ENCODE measurements at places on chromosomes 1 and 21. TPM values are rescaled to one million over a fixed set of nuclear protein-coding genes. Genes with fewer than 3 reads are reported as not detected.

Gene ADORA1
- 4.3 TPM for total RNA-seq

Gene TEX38
- not detected for total RNA-seq

Gene KRTAP13-4
- total RNA-seq = not detected

Gene ADAM30
- not detected for total RNA-seq

Gene COL9A2
- 0.13 TPM for total RNA-seq

Gene FASLG
- not detected for total RNA-seq

Gene CHML
- 15.5 TPM for total RNA-seq

Gene LORICRIN
- not detected for total RNA-seq

All from HFFc6 (cell line).